Calu3 (cell line): ENCODE measurements at places on chromosomes 7 and 10.
A peak's percentile ranks its signal among the peaks of the same experiment; 100 is the strongest.

DNA sequence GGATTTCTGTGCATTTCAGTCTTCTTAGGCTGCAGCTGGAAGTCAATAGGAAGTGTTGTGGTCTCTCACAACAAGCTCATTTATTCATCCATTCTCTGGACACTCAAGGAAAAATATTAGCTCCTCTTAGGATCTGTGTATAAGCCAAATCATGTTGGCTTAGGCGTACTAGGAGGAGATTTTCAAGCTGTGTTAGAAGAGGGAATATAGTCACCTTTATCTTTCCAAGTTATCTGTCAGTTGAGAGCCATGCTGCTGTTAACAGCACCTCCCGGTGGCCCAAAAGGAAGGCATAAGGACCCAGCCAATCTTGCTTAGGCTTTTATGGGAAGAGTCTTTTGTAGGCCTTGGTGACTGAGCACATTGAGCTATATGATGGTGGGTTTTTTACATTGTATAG is 220.0 kb downstream of the LRMDA start:
- DNase-seq = peak; percentile 9

DNA sequence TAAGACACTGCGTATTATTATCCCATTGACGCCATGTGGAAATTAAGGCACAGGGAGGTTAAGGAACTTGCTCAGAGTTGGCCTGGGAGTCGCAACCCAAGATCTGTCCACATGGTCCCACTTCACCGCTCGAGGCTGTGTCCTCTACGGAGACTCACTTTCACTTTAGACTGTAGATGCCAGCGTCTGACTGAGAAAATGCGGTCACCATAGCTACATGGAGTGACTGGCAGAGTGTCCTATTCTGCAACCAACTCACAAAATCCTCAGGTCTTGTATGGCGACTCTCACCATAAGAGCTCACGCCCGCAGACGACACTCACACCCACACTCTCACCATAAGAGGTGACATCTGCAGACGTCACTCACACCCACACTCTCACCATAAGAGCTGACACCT is 257.9 kb downstream of the PTPRN2 start:
- DNase-seq = no peak

GRCh38 chr7:157384301-157384700 is 47.5 kb downstream of the DNAJB6 start:
- DNase-seq = no peak

DNA sequence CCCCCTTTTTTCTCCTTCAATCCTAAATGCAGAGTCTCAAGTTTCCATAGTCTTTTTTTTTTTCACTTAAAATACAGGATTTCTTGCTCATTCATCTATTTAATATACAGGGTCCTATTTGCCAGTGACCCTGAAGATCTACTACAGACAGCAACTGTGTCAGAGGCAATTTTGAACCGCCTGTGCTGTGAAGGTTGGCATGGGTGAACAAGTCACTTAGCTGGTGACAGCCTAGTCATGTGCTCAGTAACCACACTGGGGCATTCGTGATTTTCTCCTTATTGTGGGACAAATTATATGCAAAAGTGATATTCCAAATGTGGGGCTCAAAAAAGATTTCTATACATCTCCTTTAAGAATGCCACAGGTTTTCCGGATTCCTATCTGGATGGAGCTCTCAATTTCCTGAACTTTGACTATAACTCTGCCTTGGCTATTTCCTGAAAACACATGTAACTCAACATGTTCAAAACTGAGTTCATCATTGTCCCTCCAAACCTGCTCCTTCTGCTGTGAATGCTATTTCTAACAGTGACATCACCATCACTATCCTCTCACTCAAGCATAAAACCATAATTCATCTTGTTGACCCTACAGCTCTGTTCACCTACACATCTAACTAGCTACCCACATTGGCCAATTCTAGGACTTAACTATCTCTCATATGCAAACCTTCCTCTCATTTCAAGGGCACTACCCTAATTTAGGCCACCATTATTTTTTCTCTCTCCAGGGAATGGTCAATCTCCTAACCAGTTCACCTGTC is 36.7 kb downstream of the CDK6 start:
- DNase-seq = no peak

- peak; percentile 71 for DNase-seq
Measured at GRCh38 chr7:140810830-140811556, 113.7 kb downstream of the BRAF start.

GRCh38 chr7:111041577-111041976 is 49.4 kb upstream of the LRRN3 start:
- DNase-seq = no peak

GRCh38 chr7:46478046-46478445 is 557.0 kb upstream of the IGFBP3 start:
- no peak for DNase-seq
